ENCODE measurements at places on chromosomes 5 and 9.
A peak's percentile ranks its signal among the peaks of the same experiment; 100 is the strongest.

DNA sequence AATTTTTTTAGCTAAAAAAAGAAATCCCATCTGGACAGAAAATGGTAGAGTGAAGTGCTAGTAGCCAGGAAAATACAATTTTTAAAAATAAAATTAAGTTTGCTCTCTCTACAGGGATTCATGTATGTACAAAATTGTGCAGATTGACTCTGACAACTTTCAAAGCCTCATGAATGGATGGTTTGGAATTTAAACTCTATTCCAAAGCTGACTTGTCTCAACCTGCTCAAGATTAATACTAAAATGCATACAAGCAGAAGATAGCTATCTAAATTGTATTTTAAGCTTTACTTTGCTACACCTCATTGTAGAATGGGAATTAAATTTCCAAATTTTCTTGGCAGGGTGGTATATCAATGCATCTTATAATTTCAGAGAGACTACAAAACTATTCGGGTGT is 257.6 kb downstream of the RFX3 start:
- no peak for DNase-seq

DNA sequence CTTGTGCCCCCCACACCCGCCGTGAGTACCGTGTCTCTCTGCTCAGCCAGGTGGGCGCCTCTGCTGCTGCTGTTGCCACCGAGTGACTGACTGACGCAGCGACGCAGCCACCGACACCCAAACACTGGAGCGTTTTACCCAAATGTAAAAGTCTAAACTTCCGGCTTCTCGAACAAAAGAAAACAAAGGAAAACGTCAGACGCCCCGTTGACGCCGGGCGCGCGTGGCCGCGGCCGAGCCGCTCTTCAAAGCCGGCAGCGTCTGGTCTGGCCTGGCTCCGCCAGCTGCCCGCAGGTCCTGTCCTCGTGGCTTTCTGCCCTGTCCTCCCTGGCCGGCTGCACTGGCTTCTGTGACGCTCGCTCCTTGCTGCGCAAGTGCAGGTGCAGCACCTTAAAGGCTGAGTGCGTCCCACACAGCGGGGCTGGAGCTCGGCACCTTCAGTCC is 41.4 kb upstream of the CLPTM1L start:
- peak; percentile 43 for DNase-seq

GRCh38 chr9:20504930-20505329 is 117.4 kb downstream of the MLLT3 start:
- DNase-seq: no peak

- DNase-seq: no peak
These were observed 298.7 kb upstream of the CDH6 start for GRCh38 chr5:30894811-30895210.

GRCh38 chr5:153895266-153895665 is 143.4 kb downstream of the FAM114A2 start:
- DNase-seq: no peak

GRCh38 chr5:170342153-170342725 is 44.7 kb upstream of the LCP2 start:
- no peak for DNase-seq

DNA sequence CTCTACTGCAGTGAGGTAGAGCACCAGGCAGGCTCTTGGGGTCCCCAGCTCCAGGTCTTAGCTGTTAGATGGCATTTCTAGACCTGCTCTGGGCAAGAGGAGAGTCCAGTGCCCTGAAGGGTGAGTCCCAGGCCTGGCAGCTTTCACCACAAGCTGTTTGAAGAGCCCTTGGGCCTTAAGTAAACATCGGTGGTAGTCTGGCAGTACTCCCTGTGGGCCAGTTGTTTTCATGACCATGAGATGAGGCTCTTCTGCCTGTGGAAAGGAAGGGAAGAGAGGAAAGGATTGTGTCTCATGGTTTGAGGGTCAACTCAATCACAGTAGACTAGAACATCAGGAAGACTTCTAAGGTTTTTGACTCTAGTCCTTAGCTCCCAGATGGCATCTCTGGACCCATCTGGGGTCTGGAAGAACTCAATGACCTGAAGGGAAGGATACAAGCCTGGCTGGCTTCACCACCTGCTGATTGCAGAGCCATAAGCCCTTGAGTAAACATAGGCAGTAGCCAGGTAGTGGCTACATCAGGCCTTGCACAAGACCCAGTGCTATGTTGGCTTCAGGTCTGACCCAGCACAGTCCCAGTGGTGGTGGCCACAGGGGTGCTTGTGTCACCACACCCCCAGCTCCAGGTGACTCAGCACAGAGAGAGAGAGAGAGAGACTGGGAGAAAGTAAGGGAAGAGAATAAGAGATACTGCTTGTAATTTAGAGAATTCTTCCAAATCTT is 114.3 kb upstream of the PCSK5 start:
- DNase-seq: no peak

GRCh38 chr5:151092762-151093161 is 11.9 kb upstream of the TNIP1 start:
- DNase-seq: no peak

GRCh38 chr5:93967923-93968322 is 226.5 kb upstream of the POU5F2 start:
- no peak for DNase-seq

DNA sequence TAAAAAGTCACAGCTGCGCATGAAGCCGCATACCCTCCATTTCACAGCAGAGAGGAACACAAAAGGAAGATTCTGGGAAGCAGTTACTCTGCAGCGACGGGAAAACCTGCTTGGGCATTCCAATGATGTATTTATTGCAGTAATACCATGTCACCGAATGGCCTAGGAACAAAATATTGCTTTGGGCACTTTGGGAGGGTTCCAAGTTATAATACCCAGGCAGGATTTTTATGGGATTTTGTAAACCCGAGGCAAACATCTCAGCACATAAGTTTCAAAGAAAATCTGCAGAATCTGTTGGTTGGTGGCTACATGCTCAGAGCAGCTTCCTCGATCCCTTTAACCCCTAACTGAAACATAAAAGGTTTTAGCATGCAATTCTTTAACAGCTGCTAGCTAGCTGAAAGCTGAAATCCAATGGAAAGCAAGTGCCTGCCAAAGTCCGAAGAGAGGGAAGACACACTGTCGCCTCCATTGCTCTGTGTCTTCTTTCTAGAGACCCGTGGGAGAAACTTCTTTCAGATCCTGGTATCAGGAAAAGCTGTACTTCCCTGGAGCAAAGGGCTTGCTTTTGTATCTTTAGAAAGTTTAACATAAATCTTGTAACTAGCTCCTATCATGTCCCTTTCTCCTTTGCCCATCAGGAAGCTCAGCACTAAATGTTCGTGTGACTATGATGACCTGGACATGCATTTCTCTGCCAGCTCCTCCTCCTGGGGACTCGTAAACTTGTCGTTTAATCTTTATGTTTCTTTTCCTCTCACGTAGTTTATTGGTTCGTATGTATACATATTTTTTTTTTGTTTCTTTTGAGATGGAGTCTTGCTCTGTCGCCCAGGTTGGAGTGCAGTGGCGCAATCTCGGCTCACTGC is 195.0 kb downstream of the MAPKAP1 start:
- DNase-seq: no peak

DNA sequence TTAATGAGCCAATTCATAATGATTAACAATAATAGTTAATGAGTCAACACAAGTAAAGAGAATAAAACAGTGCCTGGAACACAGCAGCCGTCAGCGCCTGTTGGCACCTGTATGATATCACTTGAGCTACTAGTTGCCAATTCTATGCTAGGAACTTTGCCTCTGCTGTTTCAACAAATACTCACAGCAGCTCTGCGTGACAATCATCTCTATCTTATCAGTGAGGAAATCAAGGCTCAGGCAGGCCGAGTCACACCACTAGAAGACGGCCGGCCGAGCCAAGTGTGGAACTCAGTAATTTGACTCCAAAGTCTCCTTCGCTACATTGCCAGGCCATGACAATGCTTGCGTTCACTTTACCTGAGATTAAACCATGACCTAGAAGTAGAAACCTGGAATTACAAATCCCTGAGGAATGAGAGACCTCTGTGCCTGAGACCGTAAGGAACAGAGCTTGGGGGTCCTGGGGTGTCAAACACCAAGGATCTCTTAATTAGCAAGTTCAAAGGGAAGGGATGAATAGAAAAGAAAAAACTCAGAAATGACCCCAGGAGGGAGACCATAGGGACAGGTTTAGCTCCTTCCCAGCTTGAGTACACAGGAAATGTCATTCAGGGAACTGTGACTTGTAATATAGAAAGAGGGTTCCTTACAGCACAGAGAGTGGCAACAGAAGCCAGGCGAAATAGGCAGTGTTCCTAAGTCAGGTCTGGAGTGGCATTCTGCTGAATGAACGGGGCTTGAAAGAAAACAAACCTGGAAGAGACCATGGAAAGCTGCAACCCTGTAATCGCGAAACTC is 109.1 kb downstream of the SUSD1 start:
- DNase-seq: no peak

DNA sequence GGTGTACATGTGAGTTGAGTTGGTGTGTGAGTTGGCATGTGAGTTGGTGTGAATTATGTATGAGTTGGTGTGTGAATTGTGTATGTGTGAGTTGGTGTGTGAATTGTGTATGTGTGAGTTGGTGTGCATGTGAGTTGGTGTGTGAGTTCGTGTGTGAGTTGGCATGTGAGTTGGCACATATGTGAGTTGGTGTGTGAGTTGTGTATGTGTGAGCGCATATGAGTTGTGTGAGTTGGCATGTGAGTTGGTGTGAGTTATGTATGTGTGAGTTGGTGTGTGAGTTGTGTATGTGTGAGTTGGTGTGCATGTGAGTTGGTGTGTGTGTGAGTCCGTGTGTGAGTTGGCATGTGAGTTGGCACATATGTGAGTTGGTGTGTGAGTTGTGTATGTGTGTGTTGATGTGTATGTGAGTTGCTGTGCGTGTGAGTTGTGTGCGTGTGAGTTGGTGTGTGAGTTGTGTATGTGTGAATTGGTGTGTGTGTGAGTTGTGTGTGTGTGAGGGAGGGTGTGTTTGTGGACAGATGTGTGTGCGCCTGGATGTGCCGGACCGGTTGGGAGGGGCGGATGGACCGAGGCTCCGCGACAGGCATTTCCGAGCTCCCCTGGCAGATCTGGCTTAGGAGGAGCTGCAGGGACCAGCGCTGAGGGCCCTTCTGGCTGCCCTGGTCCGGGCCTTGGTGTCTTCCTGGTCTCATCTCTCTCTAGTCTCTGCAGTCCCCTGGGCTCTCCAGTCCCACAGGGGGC is 162.5 kb upstream of the IER5L start:
- no peak for DNase-seq

GRCh38 chr5:172588380-172588779 is 52.7 kb upstream of the NEURL1B start:
- no peak for DNase-seq

- peak; percentile 9 for DNase-seq
These were observed 64.5 kb downstream of the TMEM161B start for GRCh38 chr5:88203981-88204750.

DNA sequence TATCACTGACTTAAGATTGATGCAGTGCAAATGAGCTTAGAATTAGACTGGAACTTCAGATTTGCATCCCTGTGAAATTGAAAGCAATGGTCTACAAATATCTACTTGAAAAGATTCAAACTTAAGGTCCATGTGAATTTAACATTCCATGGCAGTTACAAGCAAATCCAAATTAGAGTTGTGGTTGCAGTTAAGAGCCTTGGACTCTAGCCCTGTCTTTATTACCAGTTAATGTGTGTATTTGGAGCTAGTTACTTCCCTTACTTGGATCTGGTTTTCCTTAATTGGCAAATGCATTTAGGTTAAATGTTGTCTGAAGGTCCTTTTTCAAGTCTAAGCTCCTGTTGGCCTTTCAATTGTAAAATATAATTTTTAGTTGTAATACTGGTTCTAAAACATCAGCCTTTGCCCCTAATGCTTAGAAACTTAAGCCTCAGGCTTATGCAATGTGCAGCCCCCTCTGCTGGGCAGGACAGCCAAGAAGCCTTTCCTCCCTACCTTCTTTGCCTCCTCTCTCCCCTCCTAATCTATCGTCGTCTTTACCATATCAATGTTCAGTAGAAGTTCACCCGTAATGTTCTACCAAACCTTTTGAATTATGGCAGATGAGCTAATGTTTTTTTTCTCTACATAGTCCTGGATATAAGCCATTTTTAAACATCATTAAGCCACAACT is 59.5 kb downstream of the ERMP1 start:
- no peak for DNase-seq

GRCh38 chr5:149280802-149281201 is 9.1 kb downstream of the AFAP1L1 start:
- DNase-seq: no peak

DNA sequence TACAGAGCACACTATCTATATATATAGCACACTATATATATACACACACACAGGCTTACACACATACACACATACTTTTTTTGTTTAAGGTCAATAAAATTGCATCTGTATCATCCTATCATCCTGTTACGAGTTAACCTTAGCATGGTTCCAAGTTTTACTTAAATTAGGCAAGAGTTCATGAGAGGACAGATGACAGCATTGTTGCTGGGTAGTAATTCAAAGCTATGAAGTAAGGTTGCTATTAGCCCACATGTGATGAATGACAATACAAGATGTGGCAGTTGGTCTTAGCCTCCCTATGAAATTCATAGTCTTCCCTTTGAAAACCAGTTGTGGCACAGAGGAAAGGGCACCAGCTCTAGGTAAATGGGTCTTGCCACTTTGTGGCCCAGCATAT is 438.1 kb downstream of the ACTL7B start:
- no peak for DNase-seq

- DNase-seq: no peak
These were observed 446.7 kb upstream of the GRAMD2B start for GRCh38 chr5:125976421-125977000.

GRCh38 chr9:129568560-129569501 is 52.1 kb downstream of the C9orf50 start:
- no peak for DNase-seq

GRCh38 chr9:35859310-35859989 is 10.8 kb downstream of the OR13J1 start:
- no peak for DNase-seq

DNA sequence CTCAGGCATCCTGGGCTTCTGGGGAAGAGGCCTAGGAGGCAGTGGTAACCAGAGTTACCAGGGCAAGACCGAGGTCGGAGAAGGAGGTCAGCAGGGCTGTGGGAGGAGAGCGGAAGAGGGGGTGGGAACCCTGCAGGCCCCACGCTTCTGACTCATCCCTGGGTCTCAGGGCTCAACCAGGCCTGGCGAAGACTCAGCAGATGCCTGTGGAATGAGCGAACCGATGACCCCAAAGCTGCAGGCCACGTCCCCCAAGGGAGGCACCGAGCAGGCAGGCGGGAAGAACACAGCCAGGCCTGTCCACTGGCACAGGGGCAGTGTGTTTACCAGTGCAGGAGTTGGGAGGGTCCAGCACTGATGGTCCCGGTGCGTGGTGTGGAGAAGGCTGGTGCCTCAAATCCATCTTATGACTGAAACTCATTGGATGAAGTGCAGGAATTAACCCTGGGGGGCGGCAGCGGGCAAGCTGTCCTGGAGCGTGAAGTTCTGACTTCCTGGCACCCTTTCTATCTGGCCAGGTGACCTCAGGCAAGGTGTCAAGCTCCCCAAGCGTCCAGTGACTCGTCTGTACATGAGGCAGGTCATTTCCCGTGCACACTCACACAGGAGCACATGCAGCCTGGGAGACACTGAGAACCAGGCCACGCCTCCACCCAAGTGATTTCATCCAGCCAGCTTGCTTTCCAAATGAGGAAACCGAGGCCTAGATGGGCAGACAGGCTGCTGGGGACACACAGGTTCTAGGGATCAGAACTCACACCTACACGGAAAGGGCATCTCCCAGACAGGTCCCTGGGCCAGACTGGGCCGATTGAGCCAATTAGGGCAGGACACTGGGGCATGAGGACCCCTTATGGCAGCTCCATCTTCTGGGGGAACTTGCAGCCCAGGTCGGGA is 69.1 kb downstream of the ADAMTS2 start:
- DNase-seq: no peak

GRCh38 chr5:42020788-42021530 is 95.9 kb downstream of the FBXO4 start:
- DNase-seq: no peak

GRCh38 chr5:113276001-113276400 is 158.8 kb downstream of the TSSK1B start:
- no peak for DNase-seq

Measured in stimulated activated CD8-positive, alpha-beta memory T cell treated with anti-CD3 and anti-CD28 coated beads, Interleukin-7, amount 100 ng/mL, for 1 hour (primary cell).